ENCODE measurements at places on chromosomes 16 and 17.

DNA sequence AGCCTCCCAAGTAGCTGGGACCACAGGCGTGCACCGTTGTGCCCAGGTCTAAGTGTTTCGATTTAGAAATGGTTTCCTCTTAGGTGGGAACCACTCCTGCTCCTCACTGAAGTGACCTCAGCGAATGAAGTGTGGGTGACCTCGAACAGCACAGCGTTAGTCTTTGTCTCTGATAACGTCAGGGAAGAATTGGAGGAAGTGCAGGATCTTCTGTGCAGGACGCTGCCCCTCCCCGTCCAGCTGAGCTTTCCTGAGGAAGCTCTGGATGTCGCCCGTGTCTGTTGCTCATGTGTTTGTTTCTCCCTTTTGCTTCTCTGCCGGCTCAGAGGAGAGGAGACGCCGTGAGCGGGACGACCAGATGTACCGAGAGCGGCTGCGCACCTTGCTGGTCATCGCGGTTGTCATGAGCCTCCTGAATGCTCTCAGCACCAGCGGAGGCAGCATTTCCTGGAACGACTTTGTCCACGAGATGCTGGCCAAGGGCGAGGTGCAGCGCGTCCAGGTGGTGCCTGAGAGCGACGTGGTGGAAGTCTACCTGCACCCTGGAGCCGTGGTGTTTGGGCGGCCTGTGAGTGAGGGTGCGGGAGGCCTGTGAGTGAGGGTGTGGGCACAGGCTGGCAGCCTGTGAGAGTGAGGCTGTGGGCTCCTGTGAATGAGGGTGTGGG is 15.6 kb downstream of the SPG7 start:
- no peak for DNase-seq

DNA sequence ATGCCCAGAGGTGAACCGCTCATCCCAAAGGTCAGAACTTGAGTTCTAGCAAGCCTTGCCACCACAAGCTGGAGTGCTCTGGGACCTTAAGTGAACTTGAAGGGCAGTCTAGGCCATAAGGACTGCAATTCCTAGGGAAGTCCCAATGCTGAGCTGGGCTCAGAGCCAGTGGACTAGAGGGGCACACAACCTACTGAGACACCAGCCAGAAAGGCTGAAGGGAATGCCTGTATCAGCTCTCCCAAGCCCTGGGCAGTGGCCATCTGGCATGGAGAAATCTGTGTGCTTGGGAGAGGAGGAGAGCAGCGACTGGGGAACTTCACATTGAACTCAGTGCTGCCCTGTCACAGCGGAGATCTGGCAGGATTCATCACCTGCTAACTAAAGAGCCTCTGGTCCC is 201.3 kb downstream of the CEP112 start:
- no peak for DNase-seq

- no peak for DNase-seq
Observed at GRCh38 chr16:20946015-20946629, 45.6 kb downstream of the LYRM1 start.

DNA sequence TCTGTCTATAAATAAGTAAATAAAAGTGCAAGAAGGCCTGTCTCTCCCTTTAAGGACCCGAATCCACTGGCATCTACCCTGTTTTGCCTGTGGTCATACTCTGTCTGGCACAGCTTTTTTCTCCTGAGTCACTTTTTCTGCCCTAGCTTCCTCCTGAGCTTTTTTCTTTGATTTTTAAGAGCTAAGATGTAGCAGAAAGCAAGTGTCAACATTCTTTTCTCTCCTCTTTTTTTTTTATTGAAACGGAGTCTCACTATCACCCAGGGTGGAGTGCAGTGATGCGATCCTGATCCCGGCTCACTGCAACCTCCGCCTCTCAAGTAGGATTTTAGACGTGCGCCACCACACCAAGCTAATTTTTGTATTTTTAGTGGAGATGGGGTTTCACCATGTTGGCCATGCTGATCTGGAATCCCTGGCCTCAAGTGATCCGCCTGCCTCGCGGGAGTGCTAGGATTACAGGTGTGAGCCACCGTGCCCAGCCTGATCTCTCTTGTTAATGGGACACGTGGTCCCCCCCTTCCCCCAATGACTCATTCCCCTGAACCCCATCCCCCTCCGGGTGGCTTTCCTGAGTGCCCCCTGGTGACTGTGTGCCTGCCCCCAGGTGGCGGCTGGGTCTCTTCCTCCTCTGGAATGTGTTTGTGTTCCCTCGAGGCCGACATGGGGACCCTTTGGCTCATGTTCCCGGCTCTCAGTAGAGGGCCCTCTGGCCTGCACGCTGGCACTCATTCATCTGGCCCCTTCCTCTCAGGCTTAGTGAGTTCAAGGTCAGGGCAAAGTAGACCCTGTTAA is 14.2 kb downstream of the C16orf90 start:
- DNase-seq = no peak

DNA sequence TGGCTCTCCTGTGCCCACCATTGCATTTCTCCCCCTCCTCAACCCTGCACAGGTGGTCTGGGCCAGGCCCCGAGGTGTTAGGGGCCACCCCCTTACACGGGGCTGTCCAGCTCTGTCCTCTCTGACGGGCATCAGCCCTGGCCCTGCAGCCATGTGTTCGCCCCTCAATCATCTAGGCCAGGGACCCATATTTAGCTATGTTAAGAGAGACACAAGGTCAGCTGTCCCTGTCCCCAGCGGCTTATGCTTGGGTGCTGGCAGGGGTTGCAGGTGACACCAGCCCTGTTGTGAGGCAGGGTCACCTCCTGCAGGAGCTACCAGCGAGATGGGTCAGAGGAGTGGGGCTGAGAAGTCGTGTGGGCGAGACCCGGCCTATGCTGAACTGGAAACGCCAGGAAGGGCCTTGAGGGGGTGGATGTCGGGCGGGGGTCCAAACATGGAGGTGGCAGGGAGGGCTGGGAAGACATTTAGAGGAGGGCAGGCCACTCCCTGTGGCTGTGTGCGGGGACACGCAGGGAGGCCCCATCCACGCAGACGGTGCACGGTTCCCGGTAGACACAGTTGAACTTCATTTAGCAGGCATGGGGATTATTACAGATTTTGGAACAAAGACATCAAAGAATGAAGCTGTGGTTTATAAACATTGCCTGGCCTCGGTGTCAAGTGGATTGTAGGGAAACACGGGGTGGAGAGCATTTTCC is 133.2 kb upstream of the CHMP6 start:
- no peak for DNase-seq

- DNase-seq = no peak
Observed at GRCh38 chr17:37191219-37191618, 184.6 kb upstream of the C17orf78 start.

- DNase-seq = no peak
Observed at GRCh38 chr16:50889746-50890145, 147.9 kb downstream of the CYLD start.

All from suppressor macrophage (primary cell).